Left forelimb (tissue), 1 donor: ENCODE measurements at places on chromosomes 7 and 10.

- no peak for DNase-seq
Observed at GRCh38 chr10:71237843-71238623, 25.7 kb downstream of the UNC5B start.

- no peak for DNase-seq
Observed at GRCh38 chr10:10367264-10367663, 650.4 kb upstream of the CELF2 start.

GRCh38 chr7:94511718-94512117, 2.1 kb downstream of the CASD1 start:
- no peak for DNase-seq

DNA sequence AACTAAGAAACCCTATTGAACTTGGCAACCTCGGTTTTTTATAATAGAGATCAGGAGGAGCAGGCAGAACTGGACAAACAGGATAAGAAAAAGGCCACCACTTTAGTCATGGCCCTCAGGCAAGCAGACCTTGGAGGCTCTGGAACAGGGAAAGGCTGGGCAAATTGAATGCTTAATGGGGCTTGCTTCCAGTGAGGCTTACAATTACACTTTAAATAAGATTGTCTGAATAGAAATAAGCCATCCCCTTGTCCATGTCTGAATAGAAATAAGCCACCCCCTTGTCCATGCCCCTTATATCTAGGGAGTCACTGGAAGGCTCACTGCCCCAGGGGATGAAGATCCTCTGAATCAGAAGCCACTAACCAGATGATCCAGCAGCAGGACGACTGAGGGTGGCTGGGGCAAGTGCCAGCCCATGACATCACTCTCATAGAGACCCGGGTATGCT, 40.6 kb downstream of the AKR1B15 start:
- DNase-seq: no peak

DNA sequence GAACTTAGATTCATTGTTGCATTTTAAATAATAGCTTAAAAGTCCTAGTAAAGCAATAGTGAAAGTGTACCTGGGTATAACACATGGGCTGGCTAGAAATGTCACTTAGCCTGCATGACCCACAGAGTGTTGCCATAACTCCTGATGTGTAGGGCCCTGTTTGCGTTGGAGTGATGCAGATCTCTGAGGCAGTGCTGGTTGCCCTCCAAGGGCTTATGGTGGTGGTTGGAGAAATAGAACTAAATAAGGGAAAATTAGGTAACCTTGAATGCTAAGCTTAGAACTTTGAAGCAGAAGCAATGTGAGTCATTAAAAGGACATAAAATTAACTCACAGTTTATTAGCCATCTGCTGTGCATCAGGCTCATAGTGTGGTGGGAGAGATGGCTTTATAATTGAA, 105.7 kb downstream of the CCNY start:
- no peak for DNase-seq

- no peak for DNase-seq
Observed at GRCh38 chr10:119769886-119770285, 44.0 kb downstream of the INPP5F start.

- DNase-seq: no peak
Observed at GRCh38 chr10:10829576-10829975, 188.1 kb upstream of the CELF2 start.

DNA sequence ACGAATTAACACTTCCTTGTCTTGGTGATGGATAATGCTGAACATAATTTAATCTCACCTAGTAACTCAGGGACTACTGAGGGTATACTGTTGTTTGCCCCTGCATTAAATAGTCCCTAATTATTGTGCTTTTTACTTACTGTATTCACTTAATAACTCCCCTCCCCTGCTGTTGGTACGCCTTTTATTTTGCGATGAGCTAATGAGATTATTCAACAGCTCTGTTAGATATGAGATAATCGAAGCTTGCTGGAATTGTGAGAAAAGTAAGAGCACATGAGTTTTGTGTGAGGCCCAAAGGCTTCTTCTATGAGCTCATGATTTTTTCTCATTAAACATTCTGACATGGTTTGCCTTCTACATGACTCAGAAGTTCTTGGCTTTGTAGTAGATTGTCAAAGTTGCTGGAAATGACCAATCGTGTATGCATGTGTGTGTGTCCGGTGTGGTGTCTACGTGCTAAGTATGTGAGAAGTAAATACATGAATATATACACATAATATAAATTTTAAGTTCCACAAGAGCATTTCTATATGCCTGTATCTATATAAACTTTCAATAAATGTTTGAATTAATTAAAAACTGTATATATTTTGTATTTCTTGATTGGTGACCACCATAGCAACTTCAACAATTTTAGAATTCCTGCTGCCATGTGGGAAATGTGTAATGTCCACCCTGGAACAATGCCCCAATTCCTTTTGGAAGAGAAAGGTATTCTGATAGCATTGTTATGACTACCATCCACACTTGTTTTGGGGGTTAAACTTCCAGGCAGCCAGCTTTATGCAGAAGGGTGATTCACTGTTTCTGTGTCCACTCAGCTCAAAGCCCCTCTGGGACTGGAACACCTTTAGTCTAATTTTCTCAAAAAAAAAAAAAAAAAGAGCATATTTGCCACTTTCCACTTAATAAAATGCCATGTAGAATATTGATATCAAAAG, 106.2 kb downstream of the SAMD9 start:
- DNase-seq: no peak

DNA sequence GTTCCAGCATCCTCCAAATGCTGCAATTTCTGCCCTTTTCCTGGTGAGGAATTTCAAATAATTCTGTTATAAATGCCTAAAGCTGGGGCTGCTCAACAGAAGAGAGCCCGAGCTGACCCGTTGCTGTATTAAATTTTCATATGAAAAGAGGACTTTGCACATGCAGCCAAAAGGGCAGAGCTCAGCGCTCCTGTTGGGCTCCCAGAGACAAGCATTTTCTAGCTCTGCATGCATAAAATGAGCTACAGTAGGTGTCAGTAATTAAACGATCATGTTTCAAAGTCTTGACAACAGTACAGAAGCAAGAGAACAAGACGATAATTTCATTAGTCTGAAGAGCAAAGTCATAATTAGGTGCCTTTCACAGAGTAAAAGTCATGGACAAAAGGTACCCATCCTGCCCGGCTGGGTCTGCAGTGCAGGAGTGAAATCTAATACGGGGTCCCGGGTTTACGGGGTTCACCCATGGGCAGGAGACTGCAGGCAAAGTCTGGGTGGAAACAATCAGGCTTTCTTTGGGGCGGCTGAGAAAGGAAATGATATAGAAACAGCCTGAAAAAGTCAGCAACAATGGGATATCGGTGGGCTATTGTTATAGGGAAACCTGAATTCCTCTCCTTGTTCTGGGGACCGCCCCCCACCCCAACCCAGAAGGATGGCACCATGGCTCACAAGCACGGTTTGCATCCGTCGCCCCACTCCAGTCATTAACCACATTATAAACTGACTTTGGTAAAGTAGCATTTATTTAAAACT, 66.0 kb downstream of the EBF3 start:
- no peak for DNase-seq

DNA sequence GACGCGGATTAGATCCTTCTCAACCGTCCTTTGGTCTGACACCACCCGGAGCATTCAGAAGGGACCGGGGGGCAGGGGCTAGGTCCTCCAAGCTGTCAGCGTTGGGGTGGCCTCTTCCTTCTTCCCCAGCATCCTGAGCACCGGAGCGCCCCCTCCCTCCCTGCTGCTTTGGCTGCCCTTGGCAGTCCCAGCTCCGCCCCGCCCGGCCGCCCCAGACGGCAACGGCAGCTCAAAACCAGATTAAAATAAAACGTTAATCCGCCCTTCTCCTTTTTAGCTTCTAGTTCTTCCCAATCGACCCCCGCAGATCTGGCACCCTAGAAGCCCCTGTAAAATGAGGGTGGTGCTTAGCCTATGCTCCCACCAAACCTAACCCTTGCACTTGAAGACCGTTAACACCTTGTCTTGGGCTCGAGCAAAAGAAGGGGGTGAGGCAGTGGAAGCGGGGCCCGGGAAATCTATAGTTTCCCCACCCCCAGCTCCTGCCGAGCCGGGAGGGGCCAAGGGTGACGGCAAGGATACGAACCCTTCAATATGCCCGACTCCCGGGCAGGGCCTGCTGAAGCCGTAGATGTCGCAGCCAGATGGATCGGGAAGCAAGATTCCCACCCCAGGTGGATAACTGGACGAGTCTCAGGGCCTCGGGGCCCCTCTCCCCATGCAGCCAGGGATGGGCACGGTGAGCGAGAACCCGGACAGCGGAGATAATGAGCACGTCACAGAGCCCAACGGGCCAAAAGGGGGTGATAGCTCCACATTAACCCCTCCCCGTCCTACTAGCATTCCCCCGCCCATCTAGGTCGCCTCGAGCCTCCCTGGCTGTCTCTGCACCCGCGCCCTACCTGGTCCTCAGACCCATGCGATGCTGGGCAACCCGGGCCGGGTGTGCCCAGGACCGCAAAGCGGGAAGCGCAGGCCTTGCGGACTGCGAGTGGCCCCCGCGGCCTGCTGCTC, 169.7 kb downstream of the NRF1 start:
- DNase-seq: no peak

- no peak for DNase-seq
Observed at GRCh38 chr7:17184805-17185689, 113.4 kb upstream of the AHR start.

- no peak for DNase-seq
Observed at GRCh38 chr7:70758646-70759045, 373.3 kb upstream of the GALNT17 start.
